ENCODE measurements at places on chromosomes 5 and 9. TPM values are rescaled to one million over a fixed set of nuclear protein-coding genes. Genes with fewer than 3 reads are reported as not detected.

- DNase-seq: no peak
Observed at GRCh38 chr9:133769511-133770075, 31.4 kb upstream of the SARDH start.

GRCh38 chr9:92986176-92987119, 39.1 kb downstream of the FGD3 start:
- DNase-seq: peak; percentile 24

DNA sequence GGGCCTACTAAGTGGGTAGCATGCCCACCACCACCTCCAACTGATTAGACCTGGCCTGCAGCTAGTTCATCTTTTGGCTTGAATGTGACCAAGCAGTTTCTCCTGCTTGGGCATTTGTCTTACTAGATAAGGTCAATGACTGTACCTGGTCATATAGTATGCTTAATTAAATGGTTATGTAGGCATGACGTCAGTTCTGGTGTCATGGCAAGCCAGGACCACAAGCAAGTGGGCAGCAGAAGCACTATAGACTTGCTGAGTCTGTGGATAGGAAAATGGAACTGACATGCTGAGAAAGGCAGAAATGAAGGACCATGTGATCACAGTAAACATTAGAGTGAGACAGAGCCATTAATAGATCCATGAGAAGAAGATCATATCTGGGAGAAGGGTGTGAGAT, 55.6 kb upstream of the C6 start:
- no peak for DNase-seq

GRCh38 chr9:137368431-137369035, 54.4 kb downstream of the EXD3 start:
- DNase-seq: no peak

DNA sequence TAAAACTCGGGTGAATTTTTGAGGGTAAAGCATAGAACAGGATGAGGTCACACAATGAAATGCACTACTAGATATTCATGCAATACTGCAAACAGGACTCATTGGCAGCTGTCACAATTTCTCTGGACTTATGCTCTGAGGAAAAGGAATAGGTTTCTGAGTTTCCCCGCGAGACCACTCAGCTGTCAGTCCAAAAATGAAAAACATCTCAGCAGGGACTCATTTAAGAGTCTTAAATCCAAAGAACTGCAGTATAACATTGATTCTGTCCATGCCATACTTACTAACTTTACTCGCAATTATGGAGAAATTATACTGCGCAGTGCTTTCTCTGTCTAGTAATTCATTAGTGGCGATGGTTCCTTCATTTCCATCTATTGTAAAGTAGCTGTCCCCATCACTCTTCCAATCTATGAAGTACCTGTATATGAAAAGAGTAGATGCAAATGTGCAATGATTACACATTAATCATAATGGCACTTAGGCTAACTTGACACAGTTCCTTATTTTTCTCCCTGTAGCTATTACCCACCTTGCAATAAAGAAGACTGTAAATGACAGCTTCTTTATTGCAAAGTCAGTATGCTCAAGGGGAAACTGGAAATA, 1070.0 kb downstream of the CDH12 start:
- no peak for DNase-seq

- DNase-seq: no peak
Observed at GRCh38 chr9:22146604-22147003, 137.5 kb upstream of the CDKN2B start.

The SEMA6A gene
- 12.9 TPM for polyA plus RNA-seq

The NCS1 gene
- polyA plus RNA-seq: 0.89 TPM

The PCDHA10 gene
- not detected for polyA plus RNA-seq

The SLC1A3 gene
- polyA plus RNA-seq: 0.89 TPM
